ENCODE measurements at places on chromosomes 4 and X. TPM values are rescaled to one million over a fixed set of nuclear protein-coding genes. Genes with fewer than 3 reads are reported as not detected.

Gene NHS
- 1.2 TPM for total RNA-seq

Gene BEX5
- total RNA-seq: 2.7 TPM

Gene BEX4
- 77.7 TPM for total RNA-seq

Gene MAGEA4
- not detected for total RNA-seq

Gene ZCCHC4
- 8.3 TPM for total RNA-seq

Gene RAB40A
- 0.40 TPM for total RNA-seq

Gene RNF150
- total RNA-seq: 32.8 TPM

Gene MAGEC1
- not detected for total RNA-seq

Gene ANKRD50
- 11.5 TPM for total RNA-seq

Gene WAS
- 6.2 TPM for total RNA-seq

Measured in right cardiac atrium (tissue), 5 donors.